Activated CD4-positive, alpha-beta T cell treated with anti-CD3 and anti-CD28 coated beads for 1 hour (primary cell): ENCODE measurements at places on chromosomes 1 and 21.
A peak's percentile ranks its signal among the peaks of the same experiment; 100 is the strongest.

DNA sequence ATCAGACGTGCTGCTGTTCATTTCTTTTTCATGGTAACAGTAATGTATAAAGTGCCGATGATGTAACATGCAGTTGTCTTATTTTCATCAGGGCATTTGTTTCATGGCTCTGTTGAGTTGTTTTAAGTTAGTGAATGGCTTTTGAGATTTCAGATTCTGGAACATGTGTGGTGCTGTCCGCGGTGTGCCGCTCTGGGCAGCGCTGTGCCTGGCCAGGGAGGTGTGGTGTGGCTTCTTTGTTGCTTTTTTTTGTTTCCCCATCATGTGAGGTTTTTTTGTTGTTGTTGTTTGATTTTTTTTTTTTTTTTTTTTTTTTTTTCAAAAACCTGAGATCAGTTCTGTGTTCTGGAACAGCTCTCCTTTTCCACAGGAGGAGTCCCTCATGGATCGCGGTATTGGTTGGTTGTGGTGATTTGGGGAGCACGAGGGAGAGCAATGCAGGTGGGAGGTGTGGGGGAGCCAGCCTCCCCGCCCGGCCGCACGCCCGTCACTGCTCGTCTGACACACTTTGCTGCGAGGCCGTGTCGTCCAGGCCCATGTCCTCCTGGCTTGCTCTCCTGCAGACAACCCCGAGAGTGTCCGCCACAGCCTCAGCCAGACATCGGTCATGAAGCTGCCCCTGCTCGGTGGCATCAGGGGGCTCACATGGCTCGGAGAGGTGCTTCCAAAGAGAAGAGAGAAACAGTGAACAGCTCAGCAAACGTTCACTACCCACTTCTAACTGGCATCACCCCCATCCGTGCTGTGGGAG lies 33.6 kb downstream of the NTPCR start:
- no peak for DNase-seq

DNA sequence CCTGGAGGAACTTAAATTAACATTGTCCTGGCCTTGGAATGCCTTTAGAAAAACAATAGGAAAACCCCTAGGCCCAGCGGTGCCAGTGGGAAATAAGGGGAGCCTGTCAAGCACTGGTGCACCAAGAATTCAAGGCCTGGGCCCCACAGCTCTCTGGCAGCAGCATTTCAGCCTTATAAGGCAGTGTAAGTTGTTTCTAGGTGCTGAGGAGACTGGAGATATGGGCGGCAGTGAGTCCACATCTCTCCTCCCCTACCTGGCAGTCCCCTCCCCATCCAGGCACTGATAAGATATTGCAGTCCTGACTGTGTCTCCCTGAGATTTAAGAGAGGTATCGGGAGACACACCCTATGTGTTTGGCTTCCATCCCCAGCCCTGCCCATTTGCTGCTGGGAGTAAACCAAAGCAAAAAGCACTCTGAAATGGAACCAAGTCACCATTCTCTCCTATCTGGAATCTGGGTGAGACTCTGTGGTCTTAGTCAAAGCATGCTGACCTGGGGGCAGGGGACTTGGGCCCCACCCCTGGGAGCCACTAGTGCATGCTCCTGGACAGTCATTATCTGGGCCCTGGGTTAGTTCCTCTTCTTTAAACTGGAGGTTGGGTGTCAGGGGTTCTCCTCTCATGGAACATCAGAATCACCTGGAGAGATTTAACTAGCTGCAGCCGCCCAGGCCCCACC lies 30.5 kb downstream of the DEGS1 start:
- no peak for DNase-seq

DNA sequence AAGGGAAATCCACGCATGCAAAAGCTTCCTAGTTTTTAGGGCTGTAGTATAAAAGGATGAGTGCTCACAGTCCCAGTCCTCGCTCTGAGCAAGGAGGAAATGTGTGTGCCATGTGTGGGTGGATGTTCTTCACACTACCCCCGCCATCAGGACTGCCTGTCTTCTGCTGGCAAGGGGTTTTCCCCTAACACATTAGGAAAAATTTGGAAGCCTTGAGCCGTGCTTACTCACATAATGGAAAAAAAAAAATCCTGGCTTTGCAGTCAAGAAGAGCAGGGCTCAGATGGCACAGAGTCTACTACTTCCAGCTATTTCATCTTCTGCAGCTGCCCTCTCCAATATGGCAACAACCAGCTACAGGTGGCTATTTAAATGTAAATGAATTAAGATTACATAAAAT lies 363.1 kb downstream of the PLPP3 start:
- no peak for DNase-seq

DNA sequence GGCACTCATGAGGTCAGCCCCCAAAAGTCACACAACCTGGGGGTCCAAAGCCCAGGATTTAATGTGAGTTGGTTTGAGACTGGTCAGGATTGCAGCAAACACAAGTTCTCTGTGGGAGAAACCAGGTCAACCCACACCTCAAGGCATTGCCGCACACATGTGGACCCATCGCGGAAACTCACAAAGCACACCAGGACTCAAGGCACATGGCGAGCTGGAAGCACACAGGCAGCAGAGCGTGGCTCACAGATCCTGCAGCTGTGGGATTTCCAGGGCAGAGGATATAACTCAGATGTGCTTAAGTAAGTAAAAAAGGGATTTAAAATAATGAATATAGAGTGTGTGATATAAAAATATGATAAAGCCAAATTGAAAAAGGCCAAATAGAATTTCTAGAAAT lies 51.6 kb upstream of the ADARB1 start:
- DNase-seq = no peak

DNA sequence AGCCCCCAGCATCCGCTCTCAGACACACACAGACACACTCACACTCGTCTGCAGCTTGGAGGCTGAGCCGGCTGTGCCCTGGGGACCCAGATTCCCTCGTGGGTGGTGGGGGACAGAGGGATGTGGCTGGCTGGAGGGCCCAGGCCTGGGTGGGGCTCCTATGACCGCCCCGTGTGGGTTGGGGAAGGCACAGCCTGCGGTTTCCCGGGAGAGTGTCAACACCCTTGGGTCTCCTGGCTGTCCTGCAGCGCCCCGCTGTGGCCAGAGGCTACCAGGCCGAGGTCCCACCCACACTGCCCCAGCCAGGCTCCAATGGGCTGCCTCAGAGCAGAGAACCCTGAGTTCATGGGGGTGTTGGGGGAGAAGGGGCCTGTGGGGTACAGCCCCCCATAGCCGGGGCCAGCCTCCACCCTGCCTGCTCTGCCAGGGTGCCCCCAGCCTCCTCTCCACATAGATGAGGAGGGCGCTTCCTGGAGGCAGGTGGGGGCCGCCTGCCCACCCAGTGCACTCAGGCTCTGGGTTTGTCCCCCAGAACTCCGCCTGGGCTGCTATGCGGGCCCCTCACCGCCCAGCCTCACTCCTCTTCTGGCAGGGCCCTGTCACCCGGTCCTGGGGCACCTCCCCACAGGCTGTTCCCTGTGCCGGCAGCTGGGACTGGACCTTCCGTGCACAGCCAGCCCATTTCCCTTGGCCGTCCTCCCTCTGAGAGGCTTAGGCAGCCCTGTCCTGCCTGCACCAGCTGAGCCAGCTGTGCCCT lies at the start of gene TTC34:
TTC34 (minus strand) TSS at position 159 of the 757 bp plus-strand sequence. CDS start 866 bp downstream, outside the sequence.
- no peak for DNase-seq

GRCh38 chr1:63698001-63698838 lies 75.6 kb upstream of the ROR1 start:
- DNase-seq = no peak

DNA sequence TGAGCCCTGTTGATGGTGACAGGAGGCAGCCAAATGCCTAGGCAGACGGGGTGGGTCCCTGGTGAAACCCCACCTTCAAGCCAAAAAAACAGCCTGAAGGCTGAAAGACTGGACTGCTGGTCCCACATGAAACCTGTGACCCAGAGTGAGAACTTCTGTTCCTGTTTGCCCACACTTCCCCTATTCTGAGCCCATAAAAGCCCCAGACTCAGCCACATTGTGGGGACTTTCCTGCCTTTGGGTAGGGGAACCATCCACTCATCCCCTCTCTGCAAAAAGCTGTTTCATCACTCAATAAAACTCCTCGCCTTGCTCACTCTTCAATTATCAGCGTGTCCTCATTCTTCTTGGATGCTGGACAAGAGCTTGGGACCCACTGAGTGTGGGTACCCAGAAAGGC lies 25.2 kb downstream of the HTR6 start:
- no peak for DNase-seq

GRCh38 chr1:77347646-77348045 lies 65.8 kb downstream of the AK5 start:
- DNase-seq = no peak

DNA sequence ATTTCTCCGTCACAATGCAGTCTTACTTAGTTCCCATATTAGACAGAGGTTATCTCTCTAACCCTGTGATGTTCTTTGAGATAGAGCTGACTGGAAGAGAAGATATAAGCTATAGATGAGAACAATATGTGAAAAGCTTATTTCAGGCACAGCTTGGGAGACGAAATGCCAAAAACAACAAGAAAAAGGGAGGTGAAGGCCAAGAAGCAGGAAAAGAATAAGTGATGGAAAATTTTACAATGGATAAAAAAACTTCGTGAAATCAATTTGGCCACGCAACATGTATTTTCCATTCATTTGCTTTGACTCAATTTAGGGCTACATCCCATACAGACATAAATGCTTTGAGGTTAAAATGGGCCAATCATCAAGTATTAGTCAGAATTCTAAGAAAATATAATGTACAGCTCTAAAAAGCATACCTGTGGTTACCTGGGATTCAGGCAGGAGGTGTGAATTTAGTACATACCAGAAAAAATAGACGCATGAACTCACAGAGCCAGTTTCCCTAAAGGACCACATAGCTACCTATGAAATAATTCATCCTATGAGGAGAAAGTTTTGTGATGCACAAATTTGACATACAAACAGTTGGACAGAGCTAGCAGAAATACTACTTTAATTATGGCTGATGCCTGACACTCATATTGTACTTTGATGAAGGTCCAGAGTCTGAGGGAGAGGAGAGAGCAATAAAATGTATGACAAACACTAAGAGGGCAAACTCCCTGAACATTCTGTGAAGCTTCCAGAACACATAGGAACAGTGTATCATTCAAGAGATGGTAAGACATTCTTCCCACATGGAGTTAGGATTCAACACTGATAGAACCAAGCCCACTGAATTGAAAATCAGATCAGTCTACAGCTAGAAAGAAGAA lies 12.1 kb downstream of the RGS1 start:
- no peak for DNase-seq

GRCh38 chr1:239739919-239740318 lies 351.8 kb upstream of the FMN2 start:
- no peak for DNase-seq

DNA sequence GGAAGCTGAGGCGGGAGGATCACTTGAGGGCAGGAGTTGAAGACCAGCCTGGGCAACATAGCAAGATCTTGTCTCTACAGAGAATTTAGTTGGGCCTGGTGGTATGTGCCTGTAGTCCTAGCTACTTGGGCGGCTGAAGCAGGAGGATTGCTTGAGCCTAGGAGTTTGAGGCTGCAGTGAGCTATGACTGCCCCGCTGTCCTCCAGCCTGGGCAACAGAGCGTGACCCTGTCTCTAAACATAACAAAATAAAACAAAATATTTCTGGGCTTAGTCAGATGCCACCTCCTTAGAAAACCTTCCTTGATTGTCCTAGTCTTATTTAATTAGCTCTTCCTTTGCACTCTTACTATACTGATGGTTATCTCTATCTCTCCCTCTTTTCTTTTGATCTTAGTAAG lies 8.5 kb downstream of the TGFB2 start:
- no peak for DNase-seq

GRCh38 chr1:84919461-84919970 lies 26.5 kb upstream of the LPAR3 start:
- DNase-seq = no peak

GRCh38 chr21:30434033-30434631 lies 4.1 kb downstream of the KRTAP13-4 start:
- DNase-seq = no peak

- DNase-seq = no peak
Measured at GRCh38 chr1:17065666-17066065, 11.8 kb upstream of the SDHB start.

GRCh38 chr1:204927673-204928641 lies 57.3 kb downstream of the NFASC start:
- no peak for DNase-seq

GRCh38 chr1:36977731-36978406 lies 56.4 kb downstream of the GRIK3 start:
- no peak for DNase-seq

DNA sequence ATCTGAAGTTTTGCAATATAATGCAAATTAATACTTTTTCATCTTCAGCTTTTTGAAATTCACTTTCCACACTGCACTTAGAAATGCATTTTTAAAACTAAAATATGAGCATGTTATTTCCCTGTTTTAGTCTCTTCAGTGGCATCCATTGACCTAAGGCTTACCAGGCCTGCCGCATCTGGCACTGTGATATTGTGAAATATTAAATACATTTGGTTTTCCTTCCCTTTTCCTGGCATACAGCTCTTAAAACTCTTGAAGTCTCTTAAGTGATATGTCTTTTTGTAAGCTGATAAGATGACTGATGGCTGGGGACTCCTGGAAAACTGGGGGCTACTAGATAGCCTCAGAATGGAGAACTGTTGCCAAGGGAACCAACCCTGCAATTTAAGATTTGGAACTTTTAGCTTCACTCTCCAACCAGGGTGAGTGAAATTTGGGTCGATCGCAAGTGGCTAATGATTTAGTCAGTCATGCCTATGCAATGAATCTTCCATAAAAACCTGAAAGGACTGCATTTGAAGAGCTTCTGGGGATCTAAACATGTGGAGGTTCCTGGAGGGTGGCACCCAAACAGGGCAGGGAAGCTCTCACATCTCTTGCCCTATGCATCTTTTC lies 75.5 kb upstream of the PDC start:
- no peak for DNase-seq

DNA sequence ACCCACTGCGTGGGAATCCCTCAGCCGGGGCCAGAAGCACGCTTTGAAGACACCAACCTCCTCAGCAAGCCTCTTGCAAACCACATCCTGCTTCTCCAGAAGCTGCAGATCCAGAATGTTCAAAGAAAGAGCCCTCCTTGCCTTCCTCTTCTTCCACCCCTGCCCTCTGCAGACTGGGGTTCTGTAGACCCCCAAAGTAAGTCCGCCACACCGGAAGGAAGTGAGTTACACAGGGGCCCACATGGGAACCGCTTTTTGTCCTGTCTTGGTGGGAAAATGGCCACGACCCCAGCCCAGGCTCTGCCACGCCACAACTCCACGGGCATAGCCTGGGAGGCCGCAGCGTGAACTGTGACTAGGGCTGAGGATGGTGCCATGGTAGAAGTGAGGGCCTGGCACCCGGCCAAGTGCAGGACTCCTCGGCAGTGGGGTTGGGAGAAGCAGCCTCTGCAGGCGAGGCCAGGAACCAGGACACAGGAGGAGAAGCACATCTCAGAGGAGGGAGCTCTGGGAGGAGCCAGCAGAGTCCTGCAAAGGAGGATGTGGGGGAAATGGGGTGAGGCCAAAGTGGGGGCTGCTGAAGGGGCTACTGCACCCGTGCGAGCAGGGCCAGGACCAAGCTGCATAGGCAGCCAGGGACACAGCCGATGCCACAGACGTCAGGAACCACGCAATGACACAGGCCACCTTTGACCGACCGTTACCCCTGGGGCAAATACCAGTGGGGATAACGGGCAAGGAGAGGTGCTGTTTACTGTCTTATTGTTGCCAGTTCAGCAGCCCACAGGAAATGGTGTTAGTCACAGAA lies 30.9 kb downstream of the PDE9A start:
- DNase-seq = peak; percentile 31

GRCh38 chr1:59755069-59755685 lies 59.6 kb upstream of the HOOK1 start:
- no peak for DNase-seq
